Smooth muscle cell of bladder (primary cell): ENCODE measurements at places on chromosomes 1 and 21. TPM values are rescaled to one million over a fixed set of nuclear protein-coding genes. Genes with fewer than 3 reads are reported as not detected.

MARK1 gene
- 0.14 and 0.18 TPM in 2 replicates for total RNA-seq

TDRD5 gene
- total RNA-seq: not detected in 2 replicates

HSD3B2 gene
- total RNA-seq: not detected in 2 replicates

LEPROT gene
- 37.4 and 37.9 TPM in 2 replicates for total RNA-seq

HSPB7 gene
- total RNA-seq: 3.8 and 14.5 TPM in 2 replicates

AQP10 gene
- not detected in 2 replicates for total RNA-seq

RXFP4 gene
- total RNA-seq: not detected in 2 replicates
